Stromal cell of bone marrow (primary cell): ENCODE measurements at places on chromosomes 5 and 9.

- DNase-seq: no peak
Measured at GRCh38 chr5:174573221-174573994, 151.0 kb upstream of the MSX2 start.

DNA sequence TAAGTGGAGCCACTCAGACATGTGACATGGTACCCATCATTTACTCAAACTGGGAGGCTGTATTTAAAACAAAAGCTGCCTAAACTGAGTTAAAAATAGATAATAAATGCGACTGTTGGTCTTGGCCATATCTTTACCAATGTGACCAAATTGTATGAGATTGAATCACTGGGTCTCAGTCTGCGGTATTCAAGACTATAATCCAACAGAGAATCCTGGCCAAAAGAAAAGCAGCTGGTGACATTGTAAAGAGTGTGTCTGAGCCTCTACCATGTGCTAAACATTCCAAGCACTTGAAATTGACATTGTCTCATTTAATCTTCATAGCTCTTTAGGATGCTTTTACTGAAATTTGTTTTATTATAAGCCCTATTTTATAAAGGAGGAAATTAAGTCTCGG, 282.6 kb downstream of the ZNF608 start:
- DNase-seq: no peak

GRCh38 chr9:72612449-72612848, 91.0 kb downstream of the TMC1 start:
- DNase-seq: no peak

DNA sequence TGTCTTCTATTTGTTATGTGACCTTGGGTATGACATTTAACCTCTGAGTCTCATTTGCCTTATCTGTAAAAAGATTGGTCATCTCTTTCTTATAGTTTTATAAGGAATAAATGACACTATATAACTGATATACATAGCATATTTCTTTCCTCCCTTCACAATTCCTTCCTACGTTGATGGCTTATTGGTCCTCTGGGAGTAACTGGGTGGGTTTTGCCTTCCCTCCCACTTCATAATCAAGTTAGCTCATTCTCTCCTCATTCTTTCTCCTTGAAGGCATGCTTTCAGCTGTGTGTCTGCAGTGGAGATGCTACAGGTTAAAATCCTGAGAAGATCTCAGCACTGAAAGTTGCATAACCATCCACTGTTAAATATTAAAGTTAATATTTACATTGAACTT, 382.4 kb downstream of the TMEM38B start:
- DNase-seq: no peak

DNA sequence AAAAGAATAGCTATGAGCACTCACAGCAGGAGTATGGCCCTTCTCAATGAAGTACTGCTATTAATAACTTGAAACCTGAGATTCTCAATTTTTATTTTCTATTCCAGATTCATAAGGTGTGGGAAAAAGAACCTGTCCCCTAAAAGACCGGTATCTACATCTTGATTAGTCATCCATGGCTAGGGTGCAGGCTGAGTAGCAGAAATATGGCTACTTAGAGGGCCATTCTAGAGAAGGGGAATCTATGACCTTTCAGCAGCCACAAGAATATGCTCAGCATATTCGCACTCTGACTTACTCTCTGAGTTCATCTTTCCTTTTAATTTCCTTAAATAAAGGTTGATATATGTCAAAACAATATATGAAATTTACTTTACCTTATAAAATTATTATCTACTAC, 27.7 kb downstream of the WDR36 start:
- no peak for DNase-seq

DNA sequence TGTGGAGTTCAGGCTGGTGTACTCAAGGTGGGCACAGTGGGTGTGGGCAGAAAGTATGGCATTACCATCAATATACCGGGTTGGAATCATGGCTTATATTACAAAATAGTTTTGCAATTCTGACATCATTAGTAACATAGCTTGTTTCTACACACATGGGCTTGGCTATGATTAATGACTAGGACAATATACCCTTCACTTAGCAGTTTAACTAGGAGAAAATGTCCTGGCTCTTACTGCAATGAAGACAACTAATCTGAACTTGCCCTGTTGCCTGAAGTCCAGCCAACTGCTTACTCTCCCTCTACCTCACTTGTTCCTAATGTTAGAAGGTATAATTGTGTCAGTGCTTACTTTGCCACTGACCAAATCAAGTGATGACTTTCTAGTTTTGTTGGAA, 612.5 kb downstream of the EFNA5 start:
- no peak for DNase-seq

DNA sequence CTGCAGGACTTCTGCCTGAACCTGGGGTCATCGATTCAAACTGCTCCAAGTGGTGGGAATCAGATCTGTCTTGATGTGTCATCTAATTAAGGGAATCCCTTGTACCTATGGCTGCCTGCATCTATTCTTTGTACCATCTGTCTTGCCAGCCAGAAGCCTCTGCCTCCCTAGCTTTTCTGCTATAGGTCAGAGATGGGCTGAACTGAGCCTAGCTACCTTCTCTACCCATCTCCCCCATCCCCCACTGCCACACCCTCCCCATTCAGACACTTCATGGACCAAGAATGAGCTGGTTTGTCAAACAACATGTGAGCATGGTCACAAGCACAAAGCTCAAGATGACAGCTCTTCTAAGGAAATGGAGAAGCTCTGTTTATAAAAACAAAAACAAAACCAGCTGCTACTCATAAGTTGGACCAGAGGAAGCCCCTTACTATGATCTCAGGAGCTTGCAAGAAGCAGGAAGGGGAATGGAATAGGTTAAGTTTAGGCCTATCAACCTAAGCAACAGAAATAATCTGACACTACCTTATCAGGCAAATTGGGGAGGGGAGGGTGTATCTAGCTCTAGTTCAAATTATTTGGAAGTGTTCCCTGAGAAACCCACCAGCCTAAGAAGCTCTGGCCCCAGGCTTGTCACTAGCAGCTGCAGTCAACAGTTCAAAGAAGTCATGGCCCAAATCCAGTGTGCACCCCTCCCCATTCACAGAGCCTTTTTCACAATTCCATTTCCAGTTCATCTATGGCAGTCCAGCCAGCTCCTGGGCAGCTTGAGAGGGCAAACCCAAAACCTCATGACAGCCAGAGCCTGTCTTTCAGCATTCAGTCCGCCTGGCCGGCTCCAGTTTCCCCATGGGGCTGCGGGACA, 29.9 kb downstream of the SKP1 start:
- DNase-seq: no peak

DNA sequence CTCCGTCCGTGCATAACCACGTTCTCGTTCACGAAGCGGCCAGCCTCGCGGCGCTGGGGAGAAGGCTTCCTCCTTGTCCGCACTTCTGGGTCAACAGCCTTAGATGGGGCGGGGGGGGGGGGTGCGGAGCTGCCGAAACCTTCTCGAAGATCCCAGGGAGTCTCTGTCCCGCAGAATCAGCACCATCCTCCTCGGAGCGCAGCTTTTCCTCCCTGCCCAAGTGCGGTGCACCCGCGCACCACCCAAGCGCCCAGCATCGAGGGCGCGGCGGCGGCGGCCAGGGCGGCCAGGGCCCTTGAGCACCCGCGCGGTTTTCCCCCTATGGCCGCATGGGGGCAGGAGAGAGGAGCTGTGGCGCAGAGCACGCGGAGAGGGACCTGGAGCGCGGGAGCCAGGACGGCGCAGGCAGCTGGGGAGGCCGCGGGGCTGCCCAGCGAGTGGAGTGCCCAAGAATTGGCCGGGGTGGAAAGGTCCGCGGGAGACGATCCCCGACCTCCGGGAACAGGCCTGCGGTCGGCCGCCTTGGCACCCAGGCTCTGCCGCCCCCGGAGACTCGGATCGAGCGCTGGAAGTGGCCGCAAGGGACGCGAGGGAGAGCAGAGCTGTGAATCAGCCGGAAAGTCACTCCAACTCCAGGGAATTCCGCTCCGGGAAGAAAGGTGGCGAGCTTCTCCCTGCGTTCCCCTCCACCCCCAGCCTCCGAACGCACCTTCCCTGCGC, 43.1 kb downstream of the TMEM174 start:
- DNase-seq: peak; percentile 55

DNA sequence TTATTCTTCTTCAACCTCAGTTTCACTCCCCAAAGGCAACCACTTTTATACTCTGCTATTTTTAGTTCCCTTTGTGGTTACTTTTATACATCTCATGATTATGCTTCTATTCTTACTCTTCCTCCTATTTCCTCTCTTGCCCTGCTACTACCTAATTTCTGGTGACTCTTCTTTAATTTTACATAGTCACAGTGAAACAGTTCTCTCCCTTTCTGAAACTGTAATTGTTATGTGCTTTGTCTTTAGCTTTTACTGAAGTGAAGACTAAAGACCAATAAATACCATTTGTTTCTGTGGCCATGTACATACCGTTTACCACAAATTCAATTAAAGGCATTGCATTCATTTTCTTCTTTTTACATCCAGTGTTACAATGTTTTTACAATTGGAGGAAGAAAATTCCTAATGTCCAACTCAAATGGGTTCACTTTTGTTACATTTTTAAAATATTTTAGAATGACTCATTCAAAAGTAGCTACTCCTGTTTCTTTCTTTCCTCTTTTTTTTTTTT, 410.6 kb downstream of the PSAT1 start:
- DNase-seq: no peak

- no peak for DNase-seq
Measured at GRCh38 chr5:172093559-172093958, 87.1 kb upstream of the FBXW11 start.

DNA sequence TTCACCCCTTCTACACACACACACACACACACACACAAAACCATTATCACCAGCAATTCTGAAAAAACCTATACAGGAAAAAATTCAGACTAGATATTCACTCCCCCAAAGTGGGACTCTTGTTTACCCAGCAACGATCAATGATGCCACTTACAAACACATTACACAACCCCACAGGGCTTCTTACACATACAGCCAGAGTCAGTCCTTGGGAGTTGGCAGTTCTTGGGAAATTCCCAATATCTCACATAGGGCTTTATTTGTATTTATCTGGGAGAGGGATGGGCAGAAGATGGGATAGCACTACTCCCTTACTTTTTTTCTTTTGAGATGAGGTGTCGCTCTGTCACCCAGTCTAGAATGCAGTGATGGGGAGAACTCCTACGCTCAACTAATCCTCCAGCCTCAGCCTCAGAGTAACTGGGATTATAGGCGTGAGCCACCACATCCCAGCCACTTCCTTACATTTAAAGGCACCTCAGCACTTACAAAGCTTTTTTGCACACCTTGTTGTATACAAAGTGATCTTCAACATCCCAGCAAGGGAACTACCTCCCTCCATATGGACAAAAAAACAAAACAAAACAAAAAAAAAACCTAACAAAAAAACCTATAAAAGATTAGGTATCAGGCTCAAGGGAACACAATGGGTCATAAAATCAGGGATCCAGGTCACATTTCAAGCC, 168.4 kb downstream of the TSSK1B start:
- no peak for DNase-seq

DNA sequence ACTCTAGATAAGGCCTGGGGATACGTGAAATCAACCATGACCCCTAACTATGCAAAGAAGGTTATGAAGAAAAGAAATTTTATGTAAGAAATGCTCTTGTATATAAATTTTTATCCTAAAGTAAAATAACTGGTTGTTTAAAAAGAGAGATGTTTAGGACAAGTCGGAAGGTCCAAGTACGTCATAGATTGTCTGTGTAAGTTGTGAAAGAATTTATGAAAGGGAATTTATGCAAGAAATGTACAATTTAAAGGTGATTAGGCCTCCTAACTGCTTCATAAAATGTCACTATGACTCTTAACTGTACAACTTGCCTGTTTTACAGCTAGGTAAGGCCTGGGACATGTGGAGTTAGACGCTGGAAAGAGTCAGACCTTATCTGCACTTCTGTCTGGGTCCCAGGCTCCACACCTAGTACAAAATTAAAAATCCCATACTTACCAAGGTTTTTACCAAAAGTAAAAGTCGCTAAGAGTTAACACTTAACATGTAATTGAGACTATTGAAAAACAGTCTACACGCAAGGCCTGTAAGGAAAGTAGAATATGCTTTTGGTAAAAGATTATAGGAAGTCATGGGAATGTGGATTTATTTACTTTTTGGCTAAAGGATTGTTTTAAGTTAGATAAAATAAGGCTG, 77.4 kb downstream of the KIAA0825 start:
- DNase-seq: no peak

DNA sequence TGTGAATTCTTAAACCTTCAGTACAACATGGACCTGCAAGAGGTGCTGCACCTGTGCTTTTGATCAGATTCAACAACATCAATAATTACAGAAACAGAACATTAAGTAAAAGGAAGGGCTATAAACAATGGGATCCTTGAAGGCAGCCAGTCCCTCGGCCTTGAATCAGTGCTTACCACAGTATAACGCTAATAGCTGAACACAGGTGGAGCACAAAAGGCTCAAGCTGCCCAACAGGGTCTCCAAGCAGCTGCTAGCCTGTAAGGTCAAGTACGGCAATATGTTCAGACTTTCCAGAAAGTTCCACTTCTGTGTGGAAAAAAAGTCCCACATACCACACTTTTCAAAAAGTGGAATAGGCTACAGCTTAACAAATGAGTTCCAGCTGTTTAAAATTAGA, 61.9 kb upstream of the ITGA1 start:
- no peak for DNase-seq

DNA sequence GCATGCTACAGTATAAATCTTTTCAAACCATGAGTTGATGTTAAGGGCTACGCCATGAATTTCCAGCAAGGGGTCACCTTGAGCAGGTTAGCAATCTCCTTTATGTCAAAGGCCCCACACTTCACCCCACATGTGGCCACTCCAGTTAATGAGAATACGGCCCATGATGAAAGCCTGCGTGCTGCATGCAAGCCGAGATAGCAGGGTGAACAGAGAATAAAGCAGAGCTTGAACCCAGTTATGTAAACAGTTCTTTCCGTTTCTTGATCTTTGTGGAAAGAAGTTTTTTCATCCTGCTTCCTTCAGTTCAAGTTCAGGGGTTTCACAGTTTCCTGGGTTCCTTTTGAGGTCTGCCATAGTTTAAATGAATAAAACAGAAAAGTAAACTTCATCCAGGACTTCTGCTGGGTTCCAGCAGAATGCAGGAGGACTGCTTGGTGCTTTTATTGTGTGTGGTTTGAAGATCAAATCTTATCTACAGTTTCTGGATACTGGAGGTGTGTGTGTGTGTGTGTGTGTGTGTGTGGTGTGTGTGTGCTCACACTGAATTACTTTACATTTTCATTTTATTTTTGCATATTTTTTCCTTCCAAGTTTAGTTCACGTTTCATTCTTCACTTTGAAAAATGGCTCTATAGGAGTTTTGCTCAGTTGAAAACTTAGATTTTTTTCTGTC, 87.1 kb downstream of the HMHB1 start:
- DNase-seq: no peak

DNA sequence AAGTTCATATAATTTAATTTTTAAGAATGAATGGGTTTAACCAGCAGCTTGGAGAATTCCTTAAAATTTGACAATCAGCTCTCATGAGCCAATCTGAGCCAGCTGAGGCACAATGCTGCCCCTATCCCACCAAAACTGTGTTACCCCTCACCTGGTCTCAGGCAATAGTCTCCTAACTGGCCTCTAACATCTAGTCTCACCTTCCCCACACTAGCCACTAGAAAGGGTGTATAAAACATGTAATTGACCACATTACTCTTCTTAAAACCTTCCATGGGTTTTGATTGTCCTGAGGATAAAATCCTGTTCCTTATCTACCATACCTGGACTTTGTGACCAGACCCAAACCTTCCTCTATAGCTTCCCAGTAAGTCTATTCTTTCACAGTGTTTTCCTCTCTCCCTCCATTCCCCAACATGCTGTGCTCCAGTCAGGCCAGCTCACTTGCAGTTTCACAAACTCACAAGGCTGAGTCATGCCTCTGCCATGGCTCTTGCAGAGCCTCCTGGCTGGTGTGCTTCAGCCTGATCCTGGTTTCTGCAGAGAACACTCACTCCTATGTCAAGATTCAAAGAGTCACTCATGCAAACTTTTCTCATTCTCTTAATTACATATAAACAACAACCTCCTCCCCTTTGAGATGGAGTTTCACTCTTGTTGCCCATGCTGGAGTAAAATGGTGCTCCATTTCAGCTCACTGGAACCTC, 16.0 kb upstream of the ZCCHC7 start:
- DNase-seq: peak; percentile 74
